ENCODE measurements at places on chromosomes 11 and 22.

DNA sequence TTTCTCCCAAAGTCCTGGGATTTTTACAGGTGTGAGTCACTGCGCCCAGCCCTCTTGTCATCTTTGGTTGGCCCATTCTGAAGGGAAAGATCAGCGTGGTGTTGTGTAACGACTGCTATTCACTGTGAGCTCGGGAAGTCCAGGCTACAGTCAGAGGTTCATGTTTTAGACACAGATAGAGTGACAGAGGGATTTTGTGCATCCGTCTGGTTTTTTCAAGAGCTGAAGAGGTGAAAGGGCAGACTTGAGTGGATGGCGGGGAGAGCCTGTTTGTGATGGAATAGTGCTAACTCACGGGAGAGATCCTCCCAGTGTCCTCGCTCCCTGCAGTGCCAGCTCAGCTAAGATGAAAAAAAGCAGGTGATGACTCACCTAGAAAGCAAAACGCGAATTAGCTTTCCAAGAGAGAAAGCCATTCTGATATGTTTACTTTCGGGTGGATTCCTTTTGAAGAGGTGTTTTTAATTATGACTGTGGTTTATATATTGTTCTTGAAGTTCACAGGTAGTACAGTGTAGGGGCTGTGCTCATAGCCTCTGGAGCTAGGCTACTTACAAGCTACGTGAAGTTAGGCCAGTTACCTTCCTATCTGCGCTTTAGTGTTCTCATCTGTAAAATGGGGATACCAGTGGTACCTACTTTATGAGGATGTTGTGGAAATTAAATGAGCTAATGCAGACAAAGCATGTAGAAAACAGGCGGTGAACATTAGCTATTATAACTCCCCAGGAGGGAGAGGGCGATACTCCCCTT lies 67.2 kb downstream of the C11orf91 start:
- DNase-seq, result no peak

DNA sequence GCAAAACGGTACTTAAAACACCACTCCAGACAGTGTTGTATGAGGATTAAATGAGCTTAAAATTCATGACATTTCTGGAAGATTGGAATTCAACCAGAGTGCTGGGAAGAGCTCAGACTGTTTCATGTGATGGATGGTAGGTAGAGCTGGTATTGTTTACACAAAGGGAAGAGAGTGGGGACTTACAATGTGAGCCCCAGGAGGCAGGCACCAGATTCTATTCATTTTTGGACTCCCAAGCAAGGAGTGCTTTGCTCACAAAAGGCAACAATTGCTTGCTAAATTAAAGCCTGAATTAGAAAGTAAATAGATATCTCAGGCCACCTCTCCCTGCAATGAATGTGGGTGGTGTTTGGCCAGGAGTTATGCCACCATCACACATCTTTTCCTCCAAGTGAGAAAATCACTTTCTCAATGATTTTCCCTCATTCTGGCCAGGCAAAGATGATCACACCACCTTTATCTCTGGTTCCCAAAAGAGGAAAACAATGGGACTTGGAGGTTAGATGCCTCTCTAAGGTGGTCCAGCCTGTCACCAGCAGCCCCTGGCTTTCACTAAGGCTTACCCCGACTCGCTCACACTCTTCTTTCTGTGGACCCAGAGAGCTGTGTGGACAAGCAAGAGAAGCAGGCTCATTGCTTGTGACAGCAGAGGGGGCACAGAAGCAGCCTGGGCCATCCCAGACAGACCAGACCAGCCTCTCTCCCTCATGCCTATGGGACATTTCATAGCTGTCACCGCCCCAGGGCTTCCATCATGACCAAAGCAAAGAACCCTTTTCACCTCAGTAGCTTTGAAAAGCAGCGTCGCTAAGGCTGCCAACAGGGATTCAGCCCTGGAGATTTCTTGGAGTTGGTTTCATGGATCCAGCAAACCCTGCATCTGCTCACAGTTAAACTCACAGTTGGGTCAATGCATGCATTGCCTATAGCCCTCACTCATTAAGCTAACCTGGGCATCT lies 63.5 kb upstream of the DRD2 start:
- no peak for DNase-seq

DNA sequence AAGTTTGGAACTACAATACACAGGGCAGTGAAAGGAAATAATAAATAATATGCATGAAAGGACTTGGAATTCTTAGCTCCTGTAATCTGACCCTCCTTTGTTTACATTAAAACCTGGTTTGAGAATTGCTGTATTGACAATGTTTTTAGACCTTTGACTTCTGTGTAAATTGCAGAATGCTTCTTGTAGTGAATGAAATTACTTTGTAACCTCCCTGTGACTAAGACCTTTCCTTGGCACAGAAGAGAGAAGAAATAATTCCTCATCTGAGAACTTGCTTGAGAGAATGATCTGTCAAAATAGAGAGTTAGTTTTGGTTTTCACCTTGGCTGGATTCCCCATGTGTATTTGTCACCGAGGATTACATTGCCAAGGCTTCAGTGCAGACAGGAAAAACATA lies 640.0 kb upstream of the ANO5 start:
- DNase-seq, result no peak

GRCh38 chr11:65906602-65907001 lies 6.4 kb upstream of the FOSL1 start:
- DNase-seq, result no peak

DNA sequence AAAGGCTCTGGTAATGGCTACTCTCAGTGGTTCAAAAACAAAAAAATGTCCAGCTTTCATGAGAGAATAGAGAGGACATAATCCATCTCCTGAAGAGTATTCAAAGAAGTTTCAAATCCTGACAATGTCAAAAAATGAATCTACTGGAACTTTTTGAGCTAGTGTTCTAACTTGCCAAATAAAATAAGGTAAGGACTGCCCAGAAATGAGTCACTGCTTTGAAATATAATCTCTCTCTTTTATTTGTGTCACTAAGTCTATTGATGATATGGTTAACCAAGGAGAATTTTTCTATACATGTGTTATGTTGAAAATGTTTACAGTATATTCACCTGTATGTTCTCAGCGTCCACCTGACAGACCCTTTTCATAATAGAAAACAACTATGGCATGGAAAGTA lies 3.4 kb downstream of the GUCY1A2 start:
- DNase-seq, result no peak

DNA sequence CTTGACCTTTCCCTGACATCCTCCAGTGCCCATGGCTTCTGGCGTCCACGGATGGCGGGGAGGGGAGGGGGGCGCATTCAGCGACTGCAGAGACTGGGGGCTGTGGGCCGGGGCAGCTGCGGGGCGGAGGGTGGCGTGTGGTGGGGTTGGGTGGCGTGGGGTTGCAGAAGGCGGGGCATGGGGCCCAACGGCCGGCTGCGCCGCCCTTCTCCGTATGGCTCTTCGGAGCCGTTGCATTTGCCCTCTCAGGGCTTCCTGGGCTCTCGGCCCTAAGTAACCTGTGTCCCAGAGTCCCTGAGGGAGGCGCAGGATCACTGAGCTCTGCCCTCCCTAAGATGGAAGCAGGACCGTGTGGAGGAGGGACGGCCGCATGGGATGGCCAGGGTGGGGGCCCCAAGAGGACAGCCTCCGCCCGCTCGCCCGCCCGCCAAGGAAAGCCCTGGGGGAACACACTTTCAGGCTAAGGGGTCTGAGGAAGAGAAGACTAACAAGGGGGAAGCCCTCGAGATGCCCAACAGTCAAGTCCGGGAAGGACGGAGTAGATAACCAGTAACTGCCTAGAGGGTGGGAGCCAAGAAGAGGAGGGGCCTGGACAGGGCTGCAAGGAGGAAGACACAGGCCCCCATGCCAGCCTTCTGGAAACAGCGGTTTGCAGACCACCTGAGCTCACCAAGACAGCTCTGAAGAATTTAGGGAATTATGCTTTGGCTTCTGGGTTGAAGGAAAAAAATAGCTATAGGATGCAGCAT lies 9.2 kb upstream of the AIFM3 start:
- no peak for DNase-seq

DNA sequence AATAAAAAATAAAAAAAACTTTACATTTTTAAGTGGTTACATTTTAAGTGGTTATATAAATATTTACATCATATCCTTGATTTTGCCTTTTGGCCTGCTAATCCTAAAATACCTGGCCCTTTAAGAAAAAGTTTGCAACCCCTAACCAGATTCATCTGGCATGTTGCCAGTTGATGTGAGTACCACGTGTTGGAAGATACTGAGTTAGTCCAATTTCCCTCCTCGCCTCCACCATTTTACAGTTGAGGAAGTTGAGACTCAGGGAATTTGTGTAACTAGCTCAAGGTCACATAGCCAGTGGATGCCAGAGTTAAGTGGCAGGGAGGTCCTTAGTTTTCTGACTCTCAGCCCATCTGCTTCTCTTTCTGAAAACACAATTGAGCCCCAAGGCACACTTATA lies 5.1 kb downstream of the ELF5 start:
- DNase-seq, result no peak

- no peak for DNase-seq
These were observed 490.7 kb downstream of the MIAT start for GRCh38 chr22:27148055-27148454.

DNA sequence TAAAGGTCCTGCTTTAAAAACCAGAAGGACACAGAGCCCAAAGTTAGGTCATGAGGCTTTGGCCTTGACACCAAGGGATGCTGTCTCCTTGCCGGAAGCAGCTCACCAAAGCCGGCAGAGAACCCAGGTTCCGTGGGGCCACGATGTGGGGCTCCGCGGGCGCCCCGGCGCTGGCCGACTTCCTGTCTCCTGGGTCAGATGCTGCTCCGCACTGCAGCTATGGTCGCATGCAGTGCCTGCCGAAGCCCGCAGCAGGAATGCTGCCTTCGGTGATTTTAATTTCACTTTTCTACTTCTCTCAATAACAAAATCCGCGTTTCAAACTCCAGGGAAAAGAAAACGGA lies 454 bp upstream of the OTUB1 start:
- peak; percentile 51 for DNase-seq

DNA sequence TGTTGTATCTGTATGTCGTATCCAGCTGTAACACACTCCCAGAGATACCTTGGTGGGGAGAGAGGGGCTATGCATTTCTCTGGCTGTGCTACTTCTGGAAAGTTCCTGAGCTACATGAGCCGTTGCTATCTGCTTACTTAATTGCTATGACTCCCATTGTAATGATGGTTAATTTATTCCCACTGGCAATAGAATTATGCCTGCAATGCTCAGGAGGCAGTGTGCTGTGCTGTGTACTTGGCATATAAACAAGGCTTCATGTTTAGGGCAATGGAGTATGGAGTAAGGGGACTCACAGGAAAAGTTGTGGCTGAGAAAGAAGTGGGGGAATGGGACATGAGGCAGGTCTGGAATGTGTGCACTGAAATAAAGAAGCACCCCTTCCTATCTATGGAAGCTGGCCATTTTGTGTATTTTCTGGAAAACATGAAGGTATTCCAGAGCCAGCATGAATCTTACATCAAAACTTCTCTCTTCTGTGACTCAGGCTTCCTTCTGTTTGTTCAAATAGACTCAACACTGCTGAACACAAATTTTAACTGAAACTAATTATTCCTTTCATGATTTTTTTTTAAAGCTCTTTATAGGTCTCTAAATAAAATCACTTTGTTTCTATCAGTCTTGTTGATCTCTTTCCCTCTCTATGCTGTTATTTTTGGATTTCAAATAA lies 40.6 kb downstream of the CD44 start:
- DNase-seq, result no peak

DNA sequence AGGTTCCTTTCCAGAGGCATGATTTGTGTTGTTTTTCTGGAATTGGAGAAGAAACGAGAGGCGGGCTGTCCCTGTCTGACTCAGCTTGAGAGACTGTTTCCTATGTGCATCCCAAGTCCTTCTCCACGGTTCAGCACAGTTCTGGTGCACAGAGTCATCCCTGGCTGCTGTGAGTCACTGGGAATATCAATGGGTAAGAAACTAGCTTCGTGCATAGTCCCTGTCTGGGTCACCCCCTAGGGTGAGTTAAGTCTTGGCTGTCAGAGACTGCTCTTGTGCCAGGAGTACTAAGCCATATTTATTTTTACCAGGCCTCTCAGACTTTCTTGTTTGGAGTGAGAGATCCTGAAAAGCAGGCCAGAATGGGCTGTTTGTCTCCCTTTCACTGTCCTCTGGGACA lies 2.4 kb upstream of the LRP4 start:
- no peak for DNase-seq

- DNase-seq, result no peak
These were observed 5.3 kb downstream of the LSP1 start for GRCh38 chr11:1858154-1858553.

GRCh38 chr11:85539740-85540139 lies 87.4 kb downstream of the DLG2 start:
- DNase-seq, result no peak

GRCh38 chr22:48367731-48368130 lies 1459.9 kb downstream of the BRD1 start:
- no peak for DNase-seq

DNA sequence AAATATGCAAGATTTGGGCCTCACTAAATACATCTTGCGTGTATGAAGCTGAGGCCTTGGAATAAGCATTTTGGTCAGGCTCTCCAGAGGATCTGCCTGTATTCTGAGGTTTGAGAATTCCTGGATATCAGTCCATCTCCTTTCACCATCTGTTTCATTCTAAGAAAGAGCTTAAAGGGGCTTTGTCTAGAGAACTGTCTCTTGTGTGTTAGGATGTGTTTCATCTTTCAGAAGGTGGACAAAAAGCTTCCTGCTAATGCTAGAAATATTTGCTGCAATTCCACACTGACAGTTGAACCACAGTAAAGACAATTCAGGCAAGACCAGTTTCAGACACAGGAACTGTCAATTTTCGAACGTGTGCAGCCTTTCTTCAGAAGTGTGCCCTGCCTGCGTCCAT lies 185.4 kb downstream of the DBX1 start:
- no peak for DNase-seq

DNA sequence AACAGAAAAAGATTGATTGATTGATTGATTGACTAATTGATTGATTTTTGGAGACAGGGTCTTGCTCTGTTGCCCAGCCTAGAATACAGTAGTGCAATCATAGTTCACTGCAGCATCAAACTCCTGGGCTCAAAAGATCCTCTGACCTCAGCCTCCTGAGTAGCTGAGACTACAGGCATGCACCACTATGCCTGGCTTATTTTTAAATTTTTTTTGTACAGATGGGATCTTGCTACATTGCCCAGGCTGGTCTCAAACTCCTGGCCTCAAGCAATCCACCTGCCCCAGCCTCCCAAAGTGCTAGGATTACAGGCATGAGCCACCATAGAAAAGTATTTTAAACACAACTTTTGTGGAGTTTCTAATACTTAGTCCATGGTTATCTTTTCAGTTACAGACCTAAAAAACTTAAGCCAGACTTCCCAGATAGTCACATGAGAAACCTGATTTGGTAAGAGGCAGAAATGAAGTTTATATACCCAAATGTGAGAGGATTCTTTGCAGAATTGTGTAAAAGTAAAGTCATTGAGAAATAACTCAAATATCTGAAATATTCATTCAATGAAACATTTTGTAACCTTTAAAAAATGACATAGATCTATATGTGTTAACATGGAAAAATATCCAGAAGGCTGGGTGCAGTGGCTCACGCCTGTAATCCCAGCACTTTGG lies 186.5 kb downstream of the SWAP70 start:
- no peak for DNase-seq

DNA sequence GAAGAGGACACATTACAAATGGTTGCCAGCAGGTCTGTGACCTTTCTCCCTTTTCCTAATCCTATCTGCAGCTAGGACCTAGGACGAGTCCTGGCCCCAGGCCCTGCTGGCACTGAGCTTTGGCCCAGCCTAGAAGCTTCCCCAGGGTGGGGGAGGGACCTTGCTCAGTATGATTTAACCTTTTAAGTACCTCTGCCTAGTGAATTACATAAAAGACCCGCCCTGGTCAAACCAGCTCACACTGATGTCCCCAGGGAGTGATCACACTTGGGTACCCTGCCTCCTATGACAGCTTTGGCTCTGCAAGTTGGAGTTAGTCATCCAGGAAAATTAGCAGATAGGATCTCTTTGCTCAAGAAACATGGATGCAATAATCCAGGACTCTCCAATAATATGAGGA lies 21.9 kb downstream of the ASCC2 start:
- DNase-seq, result no peak

- DNase-seq, result no peak
These were observed 237.2 kb downstream of the LRRC4C start for GRCh38 chr11:41222236-41222635.
